Skeletal muscle cell (primary cell): ENCODE measurements at places on chromosomes 1 and 21.

DNA sequence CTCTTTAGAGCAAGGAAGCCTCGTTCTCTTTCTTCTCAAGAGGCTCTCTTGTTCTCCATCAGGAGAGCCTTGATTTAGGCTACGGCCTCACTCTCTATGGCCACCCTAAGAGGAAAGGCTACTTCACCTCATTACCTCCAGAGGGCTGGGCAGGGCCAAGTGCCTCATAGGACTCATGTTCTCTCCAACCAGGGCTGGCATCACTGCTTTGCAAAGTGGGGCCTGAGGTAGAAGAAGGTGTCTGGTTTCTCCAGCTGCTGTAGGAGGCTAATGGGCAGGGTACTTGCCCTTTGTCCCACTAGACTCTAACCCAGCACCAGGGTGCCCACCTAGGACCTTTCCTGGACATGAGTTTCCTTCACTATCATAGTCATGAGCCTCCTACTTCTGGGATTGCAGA is 2.1 kb upstream of the ATXN7L2 start:
- DNase-seq = no peak

GRCh38 chr1:24912376-24913273 is 17.5 kb downstream of the RUNX3 start:
- no peak for DNase-seq

DNA sequence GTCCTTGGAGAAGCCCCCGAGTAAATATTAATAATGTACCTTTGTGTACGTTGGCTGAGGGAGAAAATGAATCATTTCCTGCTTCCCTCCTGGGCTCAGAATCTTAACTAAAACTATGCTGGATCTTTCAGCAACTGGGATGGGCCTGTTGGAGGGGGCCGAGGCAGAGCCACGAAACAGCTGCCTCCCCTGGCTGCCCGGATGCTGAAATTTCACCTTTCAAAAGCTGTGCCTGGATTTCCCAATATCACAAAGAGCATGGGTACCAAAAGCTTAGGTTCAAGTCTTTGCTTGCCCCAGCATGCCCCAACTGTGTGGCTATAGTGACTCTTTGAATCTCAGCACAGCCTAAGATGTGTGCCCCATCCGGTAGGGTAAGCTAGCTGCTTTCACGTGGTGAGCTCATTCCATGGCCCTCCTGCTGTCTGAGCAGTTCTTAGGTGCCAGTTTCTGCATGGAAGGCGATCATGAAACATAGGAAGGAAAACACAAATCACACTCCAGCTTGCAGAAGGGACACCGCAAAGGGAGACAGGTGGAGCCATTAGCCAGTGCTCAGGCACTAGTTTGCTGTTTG is 473.5 kb downstream of the PTPRU start:
- peak; percentile 43 for DNase-seq

DNA sequence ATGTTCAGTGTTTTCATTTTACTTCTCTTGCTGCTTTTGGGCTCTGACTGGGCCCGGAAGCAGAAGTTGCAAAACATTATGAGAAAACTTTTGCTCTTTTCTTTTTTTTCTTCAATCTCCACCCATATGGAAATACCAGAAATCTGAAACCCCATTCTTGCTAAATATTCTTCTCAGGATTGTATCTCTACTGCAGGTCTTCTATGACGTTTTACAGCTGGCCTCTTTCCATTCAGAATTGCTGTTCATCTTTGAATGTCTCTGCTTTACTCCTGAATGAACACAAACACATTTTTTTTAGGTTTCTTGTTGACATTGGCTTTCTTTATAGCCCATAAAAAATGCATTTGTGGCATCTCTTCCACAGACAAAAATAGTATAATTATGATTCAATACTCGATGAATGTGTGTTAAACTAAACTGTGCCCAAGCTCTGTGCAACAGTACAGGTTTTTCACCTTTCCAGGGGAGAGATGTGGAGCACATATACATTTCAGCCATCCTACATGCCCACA is 18.8 kb downstream of the PTPRC start:
- DNase-seq = peak; percentile 90

DNA sequence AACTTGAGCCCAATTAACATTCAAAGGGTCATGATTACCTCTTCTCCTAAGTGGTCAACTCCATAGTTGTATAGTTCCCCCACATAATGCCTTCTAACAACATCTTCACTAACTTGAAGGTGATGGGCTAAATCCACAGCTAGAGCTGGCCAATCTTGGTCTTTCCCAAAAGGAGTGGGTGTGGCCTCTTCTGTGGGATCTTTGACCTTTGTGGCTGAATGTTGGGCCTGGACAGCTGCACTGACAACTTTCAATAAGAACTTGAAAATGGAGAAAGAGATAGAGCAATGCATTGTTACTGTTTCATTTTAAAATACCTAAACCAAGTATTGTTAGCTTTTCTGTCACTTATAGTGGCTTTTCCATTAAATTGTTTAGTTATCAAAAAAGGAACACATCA is 59.2 kb downstream of the IARS2 start:
- DNase-seq = no peak
